NCI-H460 (cell line): ENCODE measurements at places on chromosomes 13 and 19. TPM values are rescaled to one million over a fixed set of nuclear protein-coding genes. Genes with fewer than 3 reads are reported as not detected.

ARL11 gene
- total RNA-seq: not detected in 2 replicates

FXYD1 gene
- total RNA-seq: not detected in 2 replicates

PSG6 gene
- not detected in 2 replicates for total RNA-seq

LRRC25 gene
- total RNA-seq: not detected in 2 replicates

LGI4 gene
- 0.12 TPM in 1 of 2 replicates, not detected in the other for total RNA-seq

RANBP3 gene
- 31.2 and 32.5 TPM in 2 replicates for total RNA-seq

CCDC106 gene
- 1.9 and 2.3 TPM in 2 replicates for total RNA-seq

CRLF1 gene
- total RNA-seq: 91.3 and 109 TPM in 2 replicates

ATP12A gene
- 0.10 TPM in 1 of 2 replicates, not detected in the other for total RNA-seq

ATP4B gene
- not detected in 2 replicates for total RNA-seq

FGF21 gene
- not detected in 2 replicates for total RNA-seq

IRGQ gene
- 5.7 and 8.1 TPM in 2 replicates for total RNA-seq

NLRP9 gene
- total RNA-seq: not detected in 2 replicates

KLC3 gene
- 0.87 and 1.0 TPM in 2 replicates for total RNA-seq

SERTAD3 gene
- total RNA-seq: 12.3 and 17.3 TPM in 2 replicates

ZNF577 gene
- total RNA-seq: 0.63 and 1.0 TPM in 2 replicates

PNMA8A gene
- not detected in 2 replicates for total RNA-seq

C19orf85 gene
- total RNA-seq: not detected in 2 replicates

CPB2 gene
- total RNA-seq: not detected in 2 replicates

PEG3 gene
- total RNA-seq: 0.07 TPM in 1 of 2 replicates, not detected in the other

CYP4F8 gene
- not detected in 2 replicates for total RNA-seq
